ENCODE measurements at places on chromosomes 11 and 22. TPM values are rescaled to one million over a fixed set of nuclear protein-coding genes. Genes with fewer than 3 reads are reported as not detected.
A peak's percentile ranks its signal among the peaks of the same experiment; 100 is the strongest.

DNA sequence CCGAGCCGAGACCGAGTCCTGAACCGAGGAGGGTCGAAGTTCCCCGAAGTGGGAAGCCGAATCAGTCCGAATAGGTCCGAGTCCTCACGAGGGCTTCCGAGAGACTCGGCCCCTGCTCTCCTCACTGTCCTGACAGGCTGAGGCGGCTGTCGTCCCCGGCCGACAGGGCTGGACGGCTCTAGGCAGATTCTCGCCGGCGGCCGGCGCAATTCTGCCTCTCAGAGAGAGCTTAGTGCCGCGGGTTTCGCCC is 191 bp upstream of the DEAF1 start:
- no peak for DNase-seq

- DNase-seq = peak; percentile 34
Measured at GRCh38 chr11:117984476-117984875, 1.7 kb upstream of the IL10RA start.

The SLC25A18 gene
- not detected for total RNA-seq

DNA sequence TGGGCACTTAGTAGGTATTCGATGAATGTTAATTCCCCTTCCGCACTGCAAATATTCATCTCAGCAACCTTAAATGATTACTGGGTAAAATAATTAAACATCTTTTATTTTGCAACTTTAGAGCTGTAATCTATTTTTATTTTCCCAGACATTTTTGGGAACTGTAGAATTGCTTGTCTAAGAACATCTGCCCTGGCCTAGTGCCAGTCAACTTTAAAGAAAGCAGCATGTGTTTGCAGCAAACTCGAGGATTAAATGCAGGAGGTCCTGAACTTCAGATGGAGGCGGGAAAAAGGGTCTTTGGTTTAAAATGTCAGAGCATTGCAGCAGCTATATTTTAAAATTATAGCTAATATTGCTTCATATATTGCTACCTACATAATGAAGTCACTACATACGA is 190.0 kb downstream of the PGR start:
- DNase-seq = no peak

The HTR3A gene
- total RNA-seq = not detected

Data from RPMI7951 (cell line).